H1 (cell line): ENCODE measurements at places on chromosomes 6 and 20. TPM values are rescaled to one million over a fixed set of nuclear protein-coding genes. Genes with fewer than 3 reads are reported as not detected.

Gene BNIP5
- total RNA-seq: not detected in 2 replicates

Gene SPATA25
- 2.5 and 3.0 TPM in 2 replicates for total RNA-seq

DNA sequence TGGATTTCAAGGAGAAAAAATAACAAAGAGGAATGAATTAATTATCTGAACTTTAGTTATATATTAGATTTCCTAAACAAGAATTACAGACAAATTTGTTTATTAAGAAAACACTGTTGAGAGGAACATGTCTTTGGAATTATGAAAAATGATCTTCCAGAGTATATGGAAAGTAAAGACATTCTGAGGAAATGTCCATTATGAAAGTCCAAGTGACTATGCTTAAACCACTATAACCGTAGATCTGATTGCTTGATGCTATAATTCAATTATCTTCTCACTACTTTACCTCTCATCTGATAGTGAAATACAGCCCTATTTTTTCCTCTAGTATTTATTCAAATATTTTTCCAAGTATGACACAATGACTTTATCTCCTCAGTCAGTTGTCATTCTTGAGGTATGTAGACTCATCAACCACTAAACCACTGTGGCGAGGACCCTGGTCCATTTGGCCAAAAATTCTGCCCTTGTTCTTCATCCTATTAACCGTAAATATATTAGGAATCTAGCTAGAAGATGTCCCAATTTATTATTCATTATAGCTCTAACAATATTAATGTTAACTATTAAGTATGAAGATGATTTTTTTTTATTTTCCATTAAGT lies 37.3 kb upstream of the AHI1 start:
- no peak for DNase-seq

- DNase-seq: no peak
Measured at GRCh38 chr6:142966294-142966693, 21.3 kb upstream of the HIVEP2 start.

Gene EYS
- total RNA-seq: 0.13 TPM in 1 of 2 replicates, not detected in the other

Gene ENPP1
- total RNA-seq: 32.5 and 39.1 TPM in 2 replicates
